Activated T-cell treated with anti-CD3 and anti-CD28 coated beads, Interleukin-2, amount 50 U/mL, for 24 hours (primary cell): ENCODE measurements at places on chromosomes 13 and 19.

DNA sequence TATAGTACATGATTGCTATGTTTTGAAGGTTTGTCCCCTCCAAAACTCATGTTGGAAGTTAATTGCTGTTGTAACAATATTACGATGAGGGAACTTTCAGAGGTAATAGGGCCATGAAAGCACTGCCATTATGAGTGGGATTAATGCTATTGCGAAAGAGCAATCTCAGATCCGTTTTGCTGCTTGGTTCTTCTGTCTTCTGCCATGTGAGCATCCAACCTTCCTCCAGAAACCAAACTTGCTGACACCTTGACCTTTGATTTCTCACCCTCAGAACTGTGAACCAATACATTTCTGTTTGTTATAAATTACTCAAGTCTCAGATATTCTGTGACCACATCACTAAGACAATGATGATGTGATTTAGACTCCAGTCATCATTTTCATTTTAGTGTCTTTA, 2590.9 kb downstream of the PCDH9 start:
- H3K27me3 ChIP-seq = no peaks in the 10 kb centered on the region
- H3K4me1 ChIP-seq = no peaks in the 10 kb centered on the region
- no peak overlapping the region for H3K4me3 ChIP-seq
- no peak overlapping the region for H3K27ac ChIP-seq
- no peak for DNase-seq
- no peaks in the 10 kb centered on the region for H3K36me3 ChIP-seq

GRCh38 chr19:8609279-8610040, 1.1 kb downstream of the ADAMTS10 start:
- peaks cover 25% of the 10 kb centered on the region for H3K4me1 ChIP-seq
- peak overlapping the region; percentile 83 for H3K27ac ChIP-seq
- H3K4me3 ChIP-seq = peak overlapping the region; percentile 79
- peaks cover 10% of the 10 kb centered on the region for H3K36me3 ChIP-seq
- peaks cover 2% of the 10 kb centered on the region for H3K27me3 ChIP-seq

GRCh38 chr13:91565296-91565695, 166.9 kb downstream of the GPC5 start:
- no peak overlapping the region for H3K27ac ChIP-seq
- no peak for DNase-seq
- H3K27me3 ChIP-seq = no peaks in the 10 kb centered on the region
- no peaks in the 10 kb centered on the region for H3K4me1 ChIP-seq

GRCh38 chr13:48220981-48221685, 11.9 kb upstream of the ITM2B start:
- H3K4me3 ChIP-seq = peak overlapping the region; percentile 76
- H3K27ac ChIP-seq = peak overlapping the region; percentile 93
- no peaks in the 10 kb centered on the region for H3K27me3 ChIP-seq
- peaks cover 57% of the 10 kb centered on the region for H3K4me1 ChIP-seq

GRCh38 chr19:3608750-3609322, 2.2 kb upstream of the TBXA2R start:
- H3K4me1 ChIP-seq = peaks cover 7% of the 10 kb centered on the region
- H3K36me3 ChIP-seq = peaks cover 30% of the 10 kb centered on the region
- no peak for DNase-seq
- no peak overlapping the region for H3K27ac ChIP-seq
- H3K4me3 ChIP-seq = no peak overlapping the region

DNA sequence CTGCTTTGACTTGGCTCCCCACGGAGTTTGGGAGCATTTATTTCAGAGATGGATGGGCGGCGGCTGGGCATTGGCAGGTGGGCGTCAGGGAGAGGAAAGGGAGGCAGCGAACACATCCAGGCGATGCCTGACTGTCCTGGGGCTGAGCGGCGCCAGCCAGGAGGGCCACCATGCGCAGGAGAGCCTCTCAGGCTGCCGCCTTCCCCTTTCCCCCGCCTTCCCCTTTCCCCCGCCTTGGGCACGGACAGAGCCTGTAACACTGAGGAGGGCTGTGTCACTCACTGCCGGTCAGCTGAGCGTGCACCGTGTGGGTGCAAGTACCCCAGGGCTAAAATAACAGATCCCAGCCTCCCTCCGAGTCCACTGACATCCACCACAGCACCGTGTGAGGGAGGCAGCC, 11.4 kb downstream of the MCF2L start:
- DNase-seq = no peak
- H3K4me1 ChIP-seq = peaks cover 3% of the 10 kb centered on the region
- no peak overlapping the region for H3K27ac ChIP-seq
- peaks cover 2% of the 10 kb centered on the region for H3K36me3 ChIP-seq
- H3K4me3 ChIP-seq = no peak overlapping the region

DNA sequence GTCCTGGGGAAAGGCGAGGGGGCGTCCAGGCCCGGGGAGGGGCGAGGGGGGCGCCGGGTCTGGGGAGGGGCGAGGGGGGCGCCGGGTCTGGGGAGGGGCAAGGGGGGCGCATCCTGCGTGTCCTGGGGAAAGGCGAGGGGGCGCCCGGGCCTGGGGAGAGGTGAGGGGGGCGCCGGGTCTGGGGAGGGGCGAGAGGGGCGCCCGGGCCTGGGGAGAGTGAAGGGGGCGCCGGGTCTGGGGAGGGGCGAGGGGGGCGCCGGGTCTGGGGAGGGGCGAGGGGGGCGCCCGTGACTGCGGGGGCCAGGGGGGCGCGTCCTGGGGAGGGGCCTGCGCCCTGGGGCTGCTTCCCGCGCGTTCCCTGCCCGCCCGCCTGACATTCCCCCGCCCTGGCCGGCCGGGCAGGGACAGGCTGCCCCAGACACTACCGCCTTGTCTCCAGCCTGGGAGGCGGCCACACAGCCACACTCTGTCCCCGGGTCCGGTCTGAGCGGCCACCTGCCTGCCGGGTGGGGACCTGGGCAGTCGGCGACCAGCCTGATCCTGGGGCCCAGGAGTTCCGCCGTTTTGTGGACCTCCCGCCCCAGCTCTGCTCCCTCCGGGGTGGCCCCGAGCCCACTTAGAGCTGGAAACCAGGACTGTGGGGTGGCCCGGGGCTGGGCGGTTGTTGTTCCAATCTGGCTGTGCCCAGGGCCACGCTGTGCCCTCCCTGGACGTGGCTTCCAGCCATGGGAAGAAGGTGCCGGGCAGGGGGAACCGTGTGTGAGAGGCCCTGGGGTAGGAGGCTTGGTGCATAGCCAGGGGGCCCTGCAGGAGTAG, 11.8 kb downstream of the PALM start:
- H3K36me3 ChIP-seq = no peaks in the 10 kb centered on the region
- no peak overlapping the region for H3K27ac ChIP-seq
- H3K4me1 ChIP-seq = no peaks in the 10 kb centered on the region
- peaks cover 44% of the 10 kb centered on the region for H3K27me3 ChIP-seq

GRCh38 chr13:92963029-92963428, 263.6 kb upstream of the GPC6 start:
- H3K27me3 ChIP-seq = no peaks in the 10 kb centered on the region
- no peaks in the 10 kb centered on the region for H3K36me3 ChIP-seq
- no peak for DNase-seq
- H3K4me3 ChIP-seq = no peak overlapping the region

DNA sequence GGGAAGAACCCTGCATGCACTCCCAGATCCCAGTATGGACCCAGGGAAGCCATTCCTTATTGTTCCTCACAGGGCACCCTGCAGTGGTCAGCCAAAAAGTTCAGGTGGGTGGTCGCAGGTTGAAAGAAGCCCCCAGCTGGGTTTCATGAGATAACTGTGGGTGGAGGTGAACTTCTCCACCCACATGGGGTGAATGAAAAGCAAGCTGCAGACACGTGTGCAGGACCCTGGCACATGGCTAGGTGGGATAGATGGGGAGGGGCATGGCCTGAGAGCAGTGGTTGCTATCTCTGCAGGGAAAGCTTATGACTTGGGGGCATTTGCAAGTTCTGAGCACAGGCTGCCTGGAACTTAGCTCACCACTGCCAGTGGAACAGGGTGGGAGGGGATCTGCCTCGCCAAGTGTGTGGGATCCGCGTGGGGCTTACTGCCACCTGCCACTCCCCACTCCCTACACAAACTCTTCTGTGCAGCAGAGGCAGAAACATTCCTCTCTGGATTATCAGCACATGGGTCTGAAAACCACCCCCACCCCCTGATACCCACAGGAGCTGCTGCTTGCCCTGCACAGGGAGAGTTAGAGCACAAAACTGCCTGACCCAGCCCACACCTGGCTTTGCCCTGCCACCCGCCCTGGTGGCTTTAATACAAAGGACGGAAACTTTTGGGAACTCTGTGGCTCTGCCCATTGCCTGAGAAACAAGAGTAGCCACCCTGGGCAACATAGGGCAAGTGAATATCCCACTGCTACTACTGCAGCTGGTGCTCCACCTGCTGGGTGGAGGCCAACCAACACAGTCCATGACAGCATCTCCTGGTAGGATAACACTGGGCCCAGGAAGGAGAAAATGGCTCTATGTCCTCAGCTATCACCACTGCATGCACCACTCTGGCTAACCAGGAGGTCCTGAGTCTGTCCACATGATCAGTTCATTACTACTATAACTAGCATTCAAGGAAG, 24.4 kb downstream of the PLA2G4C start:
- H3K4me3 ChIP-seq = no peak overlapping the region
- no peak overlapping the region for H3K27ac ChIP-seq
- H3K4me1 ChIP-seq = no peaks in the 10 kb centered on the region
- no peaks in the 10 kb centered on the region for H3K36me3 ChIP-seq

- no peak overlapping the region for H3K27ac ChIP-seq
- no peaks in the 10 kb centered on the region for H3K27me3 ChIP-seq
- H3K4me1 ChIP-seq = peaks cover 52% of the 10 kb centered on the region
- no peak for DNase-seq
- H3K36me3 ChIP-seq = no peaks in the 10 kb centered on the region
These were observed 37.9 kb downstream of the ARHGAP35 start for GRCh38 chr19:46898731-46899130.

- H3K4me1 ChIP-seq = no peaks in the 10 kb centered on the region
- no peaks in the 10 kb centered on the region for H3K36me3 ChIP-seq
- DNase-seq = no peak
These were observed 234.9 kb upstream of the DACH1 start for GRCh38 chr13:72101768-72102400.

DNA sequence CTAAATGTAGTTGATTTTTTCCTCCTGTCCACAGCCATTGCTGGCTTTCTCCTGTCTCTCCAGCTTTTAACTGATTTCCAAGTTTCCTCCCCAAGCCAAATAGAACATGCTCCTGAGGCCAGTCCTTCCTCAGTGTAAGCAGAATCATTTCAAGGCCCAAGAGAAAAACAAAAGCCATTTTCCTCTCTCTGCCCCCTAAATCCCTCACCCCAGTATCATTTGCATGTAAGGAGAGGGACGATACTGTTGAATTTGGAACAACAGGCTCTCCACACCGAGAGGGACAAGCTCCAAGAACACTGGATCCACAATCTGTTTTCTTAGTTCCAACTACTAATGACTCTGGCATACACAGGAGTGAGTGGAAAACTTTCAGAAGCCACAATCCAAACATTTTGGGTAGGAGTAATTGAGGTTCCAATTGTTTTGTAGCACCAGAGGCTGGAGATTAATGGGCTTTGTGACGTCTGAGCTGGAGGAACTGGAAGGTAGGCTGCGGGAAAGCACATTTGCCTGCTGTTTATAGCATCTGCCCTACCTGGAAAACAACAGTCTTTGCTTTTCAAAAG, 156.8 kb downstream of the FLT1 start:
- H3K4me1 ChIP-seq = peaks cover 16% of the 10 kb centered on the region
- no peak overlapping the region for H3K27ac ChIP-seq
- H3K36me3 ChIP-seq = no peaks in the 10 kb centered on the region
- DNase-seq = no peak
- H3K27me3 ChIP-seq = no peaks in the 10 kb centered on the region
- H3K4me3 ChIP-seq = no peak overlapping the region

- peak overlapping the region; percentile 81 for H3K4me3 ChIP-seq
- no peaks in the 10 kb centered on the region for H3K27me3 ChIP-seq
- H3K4me1 ChIP-seq = peaks cover 60% of the 10 kb centered on the region
- peaks cover 30% of the 10 kb centered on the region for H3K36me3 ChIP-seq
- peak overlapping the region; percentile 98 for H3K27ac ChIP-seq
These were observed 1.3 kb upstream of the JUND start for GRCh38 chr19:18282788-18283141.

GRCh38 chr13:113273321-113273720, 23.7 kb upstream of the LAMP1 start:
- peaks cover 5% of the 10 kb centered on the region for H3K4me1 ChIP-seq
- no peak for DNase-seq
- no peak overlapping the region for H3K27ac ChIP-seq
- peaks cover 3% of the 10 kb centered on the region for H3K27me3 ChIP-seq
- H3K4me3 ChIP-seq = no peak overlapping the region
- peaks cover 9% of the 10 kb centered on the region for H3K36me3 ChIP-seq

DNA sequence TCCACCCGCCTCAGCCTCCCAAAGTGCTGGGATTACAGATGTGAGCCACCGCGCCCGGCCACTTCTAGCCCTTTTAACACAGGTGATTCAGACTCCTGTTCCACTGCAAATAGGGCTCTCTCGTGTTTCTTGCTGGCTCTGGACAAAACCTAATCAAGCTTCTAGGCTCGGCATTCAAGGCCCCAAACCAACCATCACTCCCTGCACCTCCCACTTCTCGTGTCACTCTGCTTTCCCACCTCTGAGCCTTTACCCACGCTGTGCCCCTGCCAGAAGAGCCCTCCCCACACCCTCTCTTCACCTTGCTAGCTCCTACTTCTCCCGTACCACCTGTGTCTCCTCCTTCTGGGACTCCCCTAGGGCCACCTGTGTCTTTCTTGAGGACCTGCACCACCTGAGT, 19.8 kb downstream of the KANK2 start:
- DNase-seq = no peak
- H3K4me3 ChIP-seq = no peak overlapping the region
- H3K4me1 ChIP-seq = peaks cover 6% of the 10 kb centered on the region
- H3K27me3 ChIP-seq = no peaks in the 10 kb centered on the region
- no peak overlapping the region for H3K27ac ChIP-seq

DNA sequence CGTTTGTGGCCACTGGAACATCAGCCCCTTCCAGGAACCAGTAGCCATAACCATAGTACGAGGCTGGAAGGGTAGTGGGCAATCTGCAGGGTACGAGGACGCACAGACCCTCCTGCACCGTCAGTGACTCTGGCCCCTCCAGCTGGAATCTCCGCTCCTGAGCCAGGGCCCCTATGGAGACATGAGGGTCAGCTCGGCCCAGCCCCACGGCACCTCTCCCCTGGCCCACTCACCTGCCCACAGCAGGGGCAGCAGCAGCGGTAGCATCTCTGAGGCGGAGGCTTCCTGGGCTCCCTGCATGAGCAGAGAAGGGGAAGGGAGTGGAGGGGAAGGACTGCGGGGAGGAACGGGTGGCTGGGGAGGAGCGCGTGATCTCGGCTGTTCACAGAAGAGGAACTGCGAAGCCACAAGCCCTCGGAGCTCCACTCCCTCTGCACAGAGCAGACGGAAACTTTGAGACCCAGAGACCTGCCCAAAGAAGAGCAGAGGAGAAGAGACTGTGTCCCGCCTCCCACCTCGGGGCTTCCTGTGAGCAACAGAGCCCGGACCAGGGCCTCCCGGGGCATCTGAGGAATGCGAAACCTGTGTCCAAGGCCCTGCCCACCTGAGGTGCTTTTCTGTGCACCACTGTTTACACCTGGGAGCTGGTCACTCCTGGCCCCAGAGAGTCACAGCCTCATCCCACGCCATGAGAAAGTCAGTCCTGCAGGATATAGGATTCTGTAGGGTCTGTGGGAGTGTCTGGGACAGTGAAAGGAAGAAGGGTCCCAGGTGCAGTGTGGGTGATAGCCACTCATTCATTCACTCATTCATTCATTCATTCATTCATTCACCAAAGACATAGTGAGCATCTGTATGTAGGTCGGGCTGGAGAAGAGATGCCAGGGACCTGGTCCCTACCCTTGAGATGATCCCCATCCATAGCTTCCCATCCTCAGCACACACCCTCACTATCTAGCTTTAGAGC, at the start of gene SIGLEC6:
SIGLEC6 (minus strand) TSS at position 322 of the 967 bp plus-strand sequence; CDS start at position 300, 22 bp downstream.
- DNase-seq = peak; percentile 39
- H3K27ac ChIP-seq = no peak within 1 kb of the TSS
- H3K4me3 ChIP-seq = no peak within 1 kb of the TSS
- H3K27me3 ChIP-seq = peaks cover 77% of the 10 kb centered on the region
- no peaks in the 10 kb centered on the region for H3K36me3 ChIP-seq

GRCh38 chr13:27406178-27406939, 18.1 kb upstream of the GTF3A start:
- no peak overlapping the region for H3K27ac ChIP-seq
- no peak overlapping the region for H3K4me3 ChIP-seq
- no peaks in the 10 kb centered on the region for H3K36me3 ChIP-seq
- DNase-seq = peak; percentile 43
- H3K27me3 ChIP-seq = peaks cover 8% of the 10 kb centered on the region
